ENCODE measurements at places on chromosomes 7 and 10. TPM values are rescaled to one million over a fixed set of nuclear protein-coding genes. Genes with fewer than 3 reads are reported as not detected.

GRCh38 chr10:128739930-128740329 lies 613.7 kb upstream of the MKI67 start:
- no peak for DNase-seq

DNA sequence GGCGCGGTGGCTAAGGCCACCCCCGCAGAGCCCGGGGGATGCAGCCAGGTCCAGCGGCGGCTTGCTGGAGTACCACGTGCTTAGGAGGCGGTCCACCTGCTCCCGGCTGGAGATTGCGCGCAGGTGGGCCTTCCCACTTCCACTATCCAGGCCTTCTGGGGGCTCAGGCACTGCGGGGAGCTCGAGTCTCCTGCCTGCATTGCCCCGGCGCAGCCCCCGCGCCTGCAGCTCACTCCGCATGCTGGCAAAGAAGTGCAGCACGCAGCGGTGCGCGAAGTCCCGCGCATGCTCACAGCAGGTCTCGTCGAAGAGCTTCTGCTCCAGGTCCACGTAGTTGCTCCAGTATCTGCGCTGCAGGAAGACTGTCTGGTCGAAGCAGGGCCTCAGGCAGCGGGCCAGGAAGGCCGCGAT lies 5.8 kb downstream of the CALHM3 start:
- DNase-seq, result no peak

- DNase-seq, result no peak
Measured at GRCh38 chr10:98106531-98106930, 27.9 kb upstream of the R3HCC1L start.

RBP3 gene
- total RNA-seq, result not detected

DNA sequence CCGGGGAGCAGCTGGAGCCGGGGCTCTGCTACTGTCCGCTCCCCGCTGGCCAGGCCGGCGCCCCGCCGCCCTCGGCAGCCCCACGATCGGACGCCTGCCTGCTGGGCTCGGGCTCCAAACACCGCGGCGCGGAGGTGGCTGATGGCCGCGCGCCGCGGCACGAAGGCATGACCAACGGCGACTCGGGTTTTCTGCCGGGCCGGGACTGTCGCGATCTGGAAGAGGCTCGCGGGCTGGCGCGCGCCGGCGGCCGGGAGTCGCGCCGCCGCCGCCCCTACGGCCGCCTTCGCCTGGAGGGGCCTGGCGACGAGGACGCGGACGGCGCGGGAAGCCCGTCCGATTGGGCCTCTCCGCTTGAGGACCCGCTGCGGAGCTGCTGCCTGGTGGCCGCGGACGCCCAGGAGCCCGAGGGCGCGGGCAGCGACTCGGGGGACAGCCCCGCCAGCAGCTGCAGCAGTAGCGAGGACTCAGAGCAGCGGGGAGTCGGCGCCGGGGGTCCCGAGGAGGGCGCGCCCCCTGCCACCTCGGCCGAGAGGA lies 570 bp downstream of the TBC1D12 start:
- DNase-seq, result peak; percentile 62

GRCh38 chr7:151095828-151096475 lies 9.7 kb downstream of the AGAP3 start:
- peak; percentile 47 for DNase-seq

DNA sequence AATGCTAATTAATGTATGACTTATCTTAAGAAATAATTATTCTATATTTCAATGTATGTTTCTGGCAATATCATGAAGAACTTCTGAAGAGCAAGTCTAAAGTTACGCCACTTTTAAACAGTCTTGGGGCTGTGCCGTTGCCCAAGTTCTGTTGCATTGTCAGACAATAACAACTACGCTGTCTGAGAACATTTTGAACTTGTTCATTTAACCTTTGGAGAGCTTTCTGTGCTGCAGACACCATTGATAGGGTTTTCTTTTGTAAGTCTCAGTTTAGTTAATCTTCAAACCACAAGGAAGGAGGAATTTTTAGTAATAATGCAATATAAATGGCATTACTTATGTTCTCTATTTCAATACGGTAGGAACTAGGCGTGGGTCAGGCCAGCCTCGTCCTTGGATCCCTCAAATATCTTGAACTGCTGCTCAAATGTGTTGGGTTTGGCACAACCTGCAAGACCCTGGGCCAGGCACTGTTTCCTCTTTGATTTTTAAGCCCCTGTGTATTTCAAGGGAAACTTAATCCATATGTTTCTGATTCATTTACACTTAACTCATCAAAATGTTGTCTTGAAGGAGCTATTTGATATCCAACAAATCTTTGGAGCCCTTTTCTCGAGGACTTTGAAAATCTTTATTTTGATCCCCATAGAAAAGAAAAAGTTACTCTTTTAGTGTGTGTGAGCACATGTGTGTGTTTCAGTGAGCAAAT lies 215.5 kb downstream of the INHBA start:
- DNase-seq, result no peak

- DNase-seq, result no peak
Measured at GRCh38 chr10:116169782-116170445, 103.1 kb downstream of the GFRA1 start.

GRCh38 chr7:95599069-95599468 lies 2.8 kb upstream of the PDK4 start:
- DNase-seq, result no peak

- DNase-seq, result no peak
Measured at GRCh38 chr7:25775999-25776743, 375.8 kb upstream of the NFE2L3 start.

CYP3A7 gene
- total RNA-seq, result not detected

DNA sequence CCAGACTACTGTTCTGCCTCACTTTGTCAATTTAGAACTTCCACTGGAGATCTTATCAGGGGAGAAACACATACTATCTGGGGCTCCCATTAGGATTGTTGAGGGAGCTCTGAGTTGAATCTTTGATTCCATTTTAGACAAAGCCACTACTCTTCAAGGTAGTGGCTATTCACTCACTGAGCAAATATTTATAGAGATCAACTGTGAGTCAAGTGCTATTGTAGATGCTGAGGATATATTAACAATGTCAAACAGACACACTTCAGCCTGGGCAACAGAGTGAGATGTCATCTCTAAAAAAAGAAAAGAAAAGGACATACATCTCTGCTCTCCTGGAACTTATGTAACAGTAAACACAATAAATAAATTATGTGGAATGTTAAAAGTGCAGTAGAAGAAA lies 315.3 kb downstream of the PTEN start:
- no peak for DNase-seq

DNA sequence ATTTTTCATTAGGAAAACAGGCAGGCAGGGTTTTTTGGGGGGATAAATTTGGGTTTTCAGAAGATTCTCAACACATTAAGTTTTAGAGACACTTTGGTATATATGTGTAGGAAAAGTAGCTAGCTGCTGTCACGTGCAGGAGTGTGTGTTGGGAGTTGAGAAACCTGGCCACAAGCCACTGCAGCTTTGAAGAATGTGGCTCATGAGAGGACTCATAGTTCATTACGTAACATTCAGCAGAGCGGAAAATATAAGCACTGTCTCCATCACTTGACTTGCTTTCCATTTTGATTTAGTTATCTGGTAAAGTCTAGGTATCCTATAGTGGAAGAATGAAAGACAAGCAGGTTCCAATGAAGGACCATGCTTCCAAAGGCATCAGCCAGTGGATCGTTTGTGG lies 31.2 kb downstream of the SMNDC1 start:
- DNase-seq, result peak; percentile 71

- DNase-seq, result no peak
Measured at GRCh38 chr7:25954395-25954794, 197.6 kb upstream of the NFE2L3 start.

DNA sequence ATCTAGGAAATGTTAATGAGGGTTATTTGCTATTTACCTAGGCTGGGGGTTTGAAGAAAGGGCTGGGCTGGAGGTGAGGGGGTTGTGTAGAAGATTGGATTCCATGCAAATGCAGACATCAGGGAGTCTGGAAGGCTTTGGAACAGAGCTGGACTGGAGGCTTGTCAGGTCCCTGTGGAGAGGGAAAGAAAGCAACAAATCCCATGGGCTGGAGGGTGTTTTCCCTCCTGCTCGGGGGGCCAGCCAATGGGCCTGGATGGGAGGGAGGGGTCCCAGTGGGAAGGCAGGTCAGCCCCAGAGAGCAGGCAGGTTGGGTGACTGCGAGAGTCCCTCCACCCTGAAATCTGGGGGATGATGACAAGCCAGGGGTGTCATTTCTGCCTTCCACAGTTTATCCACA lies 431.8 kb downstream of the RPS24 start:
- DNase-seq, result peak; percentile 33

GRCh38 chr7:7330997-7331396 lies 148.7 kb downstream of the C1GALT1 start:
- no peak for DNase-seq

GNGT1 gene
- not detected for total RNA-seq

DNA sequence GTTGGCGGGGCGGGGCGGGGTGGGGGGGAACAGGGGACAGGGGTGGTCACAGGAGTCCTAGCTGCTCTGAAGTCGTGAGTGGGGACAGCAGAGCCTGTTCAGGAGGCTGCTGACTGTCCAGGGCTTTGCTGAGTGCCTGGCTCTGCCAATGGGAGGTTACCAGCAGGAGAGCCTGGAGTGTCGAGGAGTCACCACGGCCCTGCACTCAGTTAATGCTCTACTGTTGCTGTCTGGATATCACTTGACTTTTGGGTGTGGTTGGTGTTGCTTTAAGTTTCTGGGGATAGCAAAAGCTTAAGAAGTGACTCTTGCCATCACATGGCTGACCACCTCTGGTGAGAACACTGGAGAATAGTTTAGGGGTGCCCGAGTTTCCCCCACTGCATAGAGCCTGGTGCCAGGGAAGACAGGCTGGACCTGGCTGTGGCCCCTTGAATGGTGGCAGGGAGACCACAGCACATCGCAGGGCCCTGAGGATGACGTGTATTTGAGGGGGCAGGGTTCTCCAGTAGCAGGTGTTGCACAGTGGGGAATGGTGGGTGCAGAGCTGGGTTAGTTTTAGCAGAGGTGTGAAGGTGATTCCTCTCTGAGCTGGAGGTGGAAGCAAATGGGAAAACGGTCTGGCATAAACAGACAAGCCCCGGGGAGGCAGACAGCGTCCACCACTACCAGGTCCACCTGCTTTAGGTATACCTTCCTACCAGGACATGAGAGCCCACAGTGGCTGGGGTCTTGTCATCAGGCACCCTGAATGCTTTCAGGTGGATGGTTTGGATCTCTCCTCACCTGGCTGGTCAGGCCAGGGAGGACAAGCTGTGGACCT lies 54.2 kb upstream of the CAMK2B start:
- no peak for DNase-seq

VWA2 gene
- total RNA-seq, result 0.62 TPM

DNA sequence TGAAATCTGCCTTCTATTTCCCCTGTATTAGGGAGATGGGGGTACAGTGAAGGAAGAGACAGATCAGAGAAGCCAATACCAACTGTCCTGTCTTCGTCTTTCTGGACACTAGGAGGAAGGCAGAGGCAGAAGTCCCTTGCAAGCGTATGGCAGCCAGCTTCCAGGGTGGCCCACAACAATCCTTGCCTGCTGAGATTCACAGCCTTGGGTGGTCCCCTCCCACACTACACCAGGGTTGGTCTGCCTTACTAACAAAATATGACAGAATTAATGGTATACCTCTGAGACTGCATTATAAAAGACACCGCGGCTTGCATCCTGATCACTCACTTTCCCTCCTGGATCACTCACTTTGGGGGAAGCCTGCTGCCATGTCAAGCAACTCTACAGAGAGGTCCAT lies 90.4 kb downstream of the IDE start:
- no peak for DNase-seq

DNA sequence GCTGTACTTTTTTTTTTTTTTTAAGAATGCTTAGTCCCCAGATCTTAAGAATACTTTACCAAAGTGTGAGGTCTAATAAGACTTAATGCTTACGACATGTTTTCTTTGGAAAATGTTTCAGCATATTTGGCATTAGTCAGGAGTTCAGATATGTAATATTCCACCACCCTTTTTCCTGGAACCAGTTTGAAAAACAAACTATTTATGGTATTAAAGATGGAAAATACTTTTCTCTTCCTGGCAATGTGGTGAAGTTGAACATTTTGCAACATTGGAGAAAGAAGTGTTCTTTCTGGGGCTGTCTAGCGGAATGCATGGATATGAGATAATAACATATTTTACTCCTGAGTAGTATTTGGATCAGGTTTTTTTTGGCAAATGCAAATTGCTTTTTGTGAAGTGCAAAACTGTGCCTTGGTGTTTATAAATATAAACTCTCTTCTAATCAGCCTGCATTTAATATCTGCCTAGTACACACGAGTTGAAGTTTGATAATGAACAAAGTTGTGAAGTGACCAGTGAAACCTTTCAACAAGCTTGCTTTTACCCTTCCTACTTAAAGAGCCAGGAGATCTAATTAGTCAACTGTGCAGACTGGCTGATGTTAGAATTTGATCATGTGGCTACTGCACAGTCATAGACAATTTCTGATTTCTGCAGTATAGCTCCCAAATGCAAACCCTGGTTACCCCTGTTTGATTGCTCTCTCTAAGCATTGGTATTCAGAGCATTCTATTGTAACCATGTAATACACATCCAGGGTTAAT lies 20.9 kb downstream of the MAP3K8 start:
- no peak for DNase-seq

GRCh38 chr10:70478191-70479164 lies at the start of gene PALD1:
PALD1 (plus strand) TSS chr10:70478767; CDS start chr10:70525952, 47,185 bp downstream.
- DNase-seq, result peak; percentile 78

DNA sequence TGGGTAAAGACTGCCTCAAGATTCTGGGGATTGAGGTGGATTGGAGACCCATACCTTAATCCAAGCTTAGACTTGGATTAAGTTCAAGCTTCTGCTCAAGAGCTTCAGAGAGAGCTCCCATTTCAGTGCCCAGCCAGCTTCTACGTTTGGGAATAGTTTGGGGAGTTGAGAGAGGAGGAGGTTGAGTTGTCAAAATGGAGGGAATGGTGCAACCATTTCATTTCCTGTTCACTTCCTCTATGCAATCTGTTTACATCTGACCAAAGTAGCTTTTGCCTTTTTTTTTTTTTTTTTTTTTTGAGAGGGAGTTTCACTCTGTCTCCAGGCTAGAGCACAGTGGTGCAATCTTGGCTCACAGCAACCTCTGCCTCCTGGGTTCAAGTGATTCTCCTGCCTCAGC lies 65.8 kb downstream of the ENTPD1 start:
- DNase-seq, result no peak

- no peak for DNase-seq
Measured at GRCh38 chr7:139673230-139673629, 104.6 kb downstream of the HIPK2 start.

DNA sequence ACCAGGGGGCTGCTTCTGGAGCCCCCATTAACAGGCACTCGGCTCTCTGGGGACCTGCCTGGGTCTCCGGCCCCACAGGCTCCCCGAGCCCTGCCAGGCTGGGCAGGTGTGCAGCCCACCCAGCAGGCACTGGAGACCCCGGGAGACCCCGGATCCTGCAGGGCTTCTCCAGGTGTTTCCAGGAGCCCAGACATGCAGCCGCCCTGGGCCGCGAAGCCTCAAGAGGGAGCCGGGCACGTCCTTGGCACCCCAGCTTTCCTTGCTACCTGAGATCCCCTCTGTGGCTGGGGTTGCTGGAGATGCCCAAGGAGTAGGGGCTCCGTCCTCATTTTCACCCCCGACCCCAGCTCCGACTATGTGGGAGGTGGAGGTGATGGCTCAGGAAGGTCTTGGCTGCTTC lies 7.7 kb upstream of the AMZ1 start:
- no peak for DNase-seq

DNA sequence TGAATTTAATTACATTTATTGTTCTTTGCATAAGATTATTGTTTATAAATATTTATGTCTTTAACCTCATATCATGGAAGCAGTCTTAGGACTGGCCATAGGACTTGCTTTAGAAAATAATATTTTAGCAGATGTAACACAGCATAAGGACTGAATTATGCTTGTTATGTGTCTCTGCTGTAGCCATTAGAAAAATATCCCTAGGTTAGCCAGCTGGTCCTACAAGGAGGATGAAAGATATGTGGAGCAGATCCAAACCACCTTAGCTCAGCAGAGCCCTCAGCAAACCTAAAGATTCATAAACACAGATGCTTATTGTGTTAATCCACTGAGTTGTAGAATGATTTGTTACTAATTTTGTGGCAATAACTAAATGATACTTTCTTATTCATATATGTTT lies 166.0 kb upstream of the COL1A2 start:
- DNase-seq, result no peak

ATXN7L1 gene
- total RNA-seq, result 22.3 TPM

Measured in sciatic nerve (tissue), 2 donors.